ENCODE measurements at places on chromosomes 3 and 15.

DNA sequence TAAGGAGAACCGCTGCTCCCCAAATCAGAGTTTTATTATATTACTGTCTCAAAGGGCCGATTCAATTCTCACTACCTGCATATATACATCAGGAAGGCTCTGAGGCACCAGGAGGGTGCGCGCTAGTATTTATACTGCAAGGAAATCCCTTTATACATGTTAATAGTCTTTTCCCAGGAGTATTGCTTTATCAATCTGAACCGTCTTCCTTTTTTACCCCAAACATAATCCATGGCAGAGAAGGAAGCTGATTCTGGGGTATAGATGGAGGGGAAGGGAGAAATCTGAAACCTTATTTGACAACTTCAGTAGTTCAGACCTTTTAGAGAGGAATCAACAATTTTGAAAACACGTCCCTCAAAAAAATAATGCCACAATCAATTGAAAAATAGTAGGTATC, at the start of gene POU1F1:
POU1F1 (minus strand) TSS at position 101 of the 400 bp plus-strand sequence. CDS start 122 bp downstream, outside the sequence.
- no peak for DNase-seq

GRCh38 chr15:55695432-55695831, 47.5 kb downstream of the PRTG start:
- DNase-seq: no peak

DNA sequence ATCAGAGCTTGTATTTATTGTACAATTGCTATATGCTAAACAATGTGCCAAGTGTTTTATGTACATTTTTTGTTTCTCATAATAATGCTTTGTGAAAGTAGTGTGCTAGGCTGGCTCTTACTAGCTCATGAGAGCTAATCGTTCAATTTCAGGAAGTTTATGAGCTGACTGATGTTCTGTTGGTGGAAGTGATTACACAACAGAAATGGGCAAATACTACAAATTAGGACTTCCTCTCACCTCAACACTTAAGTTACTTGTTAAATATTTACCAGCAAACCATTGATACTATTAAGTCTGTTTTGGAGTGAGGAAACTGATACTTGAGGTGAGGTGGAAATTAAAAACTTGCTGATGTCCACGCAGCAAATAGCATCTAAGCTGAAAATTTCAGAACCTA, 32.3 kb downstream of the SLC9C1 start:
- no peak for DNase-seq

GRCh38 chr3:176359211-176359610, 838.1 kb downstream of the TBL1XR1 start:
- DNase-seq: no peak

- no peak for DNase-seq
Measured at GRCh38 chr15:89128320-89129122, 40.3 kb downstream of the ABHD2 start.

- DNase-seq: no peak
Measured at GRCh38 chr15:57896114-57896513, 169.4 kb downstream of the ALDH1A2 start.

DNA sequence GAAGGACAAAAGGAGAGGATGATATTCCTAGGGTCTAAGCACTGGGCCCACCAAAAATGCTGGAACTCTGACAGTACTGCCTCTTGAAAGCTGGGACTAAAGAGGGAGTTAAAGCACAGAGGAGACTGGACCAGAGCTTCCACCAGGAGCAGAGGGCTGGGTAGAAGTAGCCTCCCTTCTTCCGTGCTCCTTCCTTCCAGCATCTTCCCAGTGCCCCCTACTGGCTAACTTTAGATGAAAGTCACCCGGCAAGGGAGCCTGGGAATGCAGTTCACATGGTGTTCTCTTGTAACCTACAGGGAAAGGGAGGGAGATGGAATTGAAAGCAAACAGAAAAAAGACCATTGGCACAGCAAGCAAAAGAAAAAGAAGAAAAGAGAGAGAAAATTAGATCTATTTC, 106.1 kb upstream of the COL8A1 start:
- no peak for DNase-seq

DNA sequence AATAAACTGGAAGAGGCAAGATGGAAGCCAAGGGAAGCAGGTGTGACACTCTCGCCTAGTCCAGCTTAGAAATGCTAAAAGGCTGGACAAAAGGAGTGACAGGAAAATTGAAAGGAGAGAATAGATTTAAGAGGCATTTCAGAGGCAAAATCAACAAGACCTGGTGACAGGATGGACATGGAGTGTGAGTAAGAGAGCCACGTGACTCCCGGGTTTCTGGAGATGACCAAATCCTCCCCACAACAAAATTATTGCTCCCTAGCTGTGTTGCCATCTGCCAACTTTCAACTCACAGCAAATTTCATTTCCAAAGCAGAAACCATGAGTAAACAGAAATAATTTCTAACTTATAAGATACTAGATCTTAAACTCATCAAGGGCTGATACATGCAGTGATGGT, 52.6 kb downstream of the MTHFS start:
- DNase-seq: no peak

GRCh38 chr3:28081533-28081947, 159.9 kb upstream of the CMC1 start:
- DNase-seq: no peak

- DNase-seq: no peak
Measured at GRCh38 chr3:133921592-133921991, 25.9 kb upstream of the RAB6B start.

DNA sequence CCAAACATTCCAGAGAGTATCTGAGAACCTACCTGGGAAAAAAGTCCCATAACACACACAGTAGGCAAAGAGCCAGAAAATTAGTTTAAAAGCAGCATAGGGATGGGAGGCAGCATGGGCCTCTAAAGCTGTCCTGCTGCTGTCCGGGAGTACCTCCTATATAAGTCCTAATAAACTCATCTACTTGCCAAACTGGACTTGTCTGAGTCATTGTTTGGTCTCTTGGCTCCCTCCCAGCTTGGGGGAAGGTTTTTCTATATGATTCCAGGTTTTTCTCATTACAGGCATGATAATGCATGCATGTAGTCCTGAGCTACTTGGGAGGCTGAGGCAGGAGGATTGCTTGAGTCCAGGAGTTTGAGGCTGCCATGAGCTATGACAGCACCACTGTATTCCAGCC, 17.5 kb upstream of the HACD2 start:
- no peak for DNase-seq

DNA sequence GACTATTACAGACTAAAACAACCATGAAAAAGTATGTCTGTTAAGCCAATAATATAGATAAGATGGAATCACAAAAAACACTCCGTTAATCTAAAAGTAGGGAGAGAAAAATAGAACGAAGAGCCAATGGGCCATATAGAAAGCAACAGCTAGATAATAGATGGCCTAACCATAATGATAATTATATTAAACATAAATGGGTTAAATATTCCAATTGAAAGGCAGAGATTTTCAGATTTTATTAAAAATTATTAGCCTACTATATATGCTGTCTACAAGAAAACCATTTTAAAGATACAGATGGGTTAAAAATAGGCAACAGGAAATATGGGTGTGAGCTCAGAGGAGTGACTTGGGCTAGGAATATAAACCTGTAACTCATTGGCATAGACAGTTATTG, 76.3 kb downstream of the ATP8B4 start:
- DNase-seq: no peak

DNA sequence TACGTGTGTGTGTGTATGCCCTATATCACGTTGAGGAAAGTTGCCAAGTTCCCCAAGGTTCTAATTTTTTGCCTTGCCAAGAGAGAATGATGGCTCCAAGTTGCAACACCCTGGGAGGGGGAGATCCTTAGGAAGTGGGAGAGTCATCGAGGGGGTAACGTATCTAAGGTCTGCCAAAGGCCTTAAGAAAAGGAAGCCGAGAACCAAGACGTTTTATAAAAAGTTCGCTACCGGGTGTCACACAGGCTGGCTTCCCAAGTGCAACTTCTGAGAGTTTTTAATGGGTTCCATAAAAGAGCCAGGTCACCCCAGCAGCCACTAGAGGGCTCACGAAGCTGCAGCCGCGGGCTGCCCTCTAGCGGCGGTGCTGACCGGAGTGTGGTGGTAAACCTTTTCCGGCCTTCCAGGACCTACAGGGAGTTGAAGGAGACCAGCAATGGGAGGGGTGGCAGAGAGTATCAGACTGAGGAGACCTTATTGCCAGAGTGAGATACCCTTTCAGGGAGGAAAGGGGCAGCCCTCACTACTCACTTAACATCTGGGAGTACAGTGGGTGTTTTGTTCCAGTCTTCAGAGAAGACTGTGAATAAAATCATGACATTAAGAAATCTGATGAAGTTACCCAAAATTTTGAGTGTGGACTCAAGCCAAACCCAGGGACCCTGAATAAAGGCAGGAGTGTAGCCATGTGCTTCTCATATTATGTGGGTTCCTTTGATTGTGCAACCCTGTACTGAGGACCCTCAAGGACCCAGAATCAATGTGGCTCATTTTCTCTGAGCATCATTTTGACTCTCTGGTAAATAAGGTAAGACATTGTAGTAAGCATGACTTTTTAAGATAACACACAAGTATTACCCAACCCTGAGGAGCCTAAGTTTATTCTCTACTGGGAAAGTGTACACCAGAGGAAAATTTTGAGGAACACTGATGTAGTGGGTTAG, 2.5 kb upstream of the RFX7 start:
- peak; percentile 94 for DNase-seq

DNA sequence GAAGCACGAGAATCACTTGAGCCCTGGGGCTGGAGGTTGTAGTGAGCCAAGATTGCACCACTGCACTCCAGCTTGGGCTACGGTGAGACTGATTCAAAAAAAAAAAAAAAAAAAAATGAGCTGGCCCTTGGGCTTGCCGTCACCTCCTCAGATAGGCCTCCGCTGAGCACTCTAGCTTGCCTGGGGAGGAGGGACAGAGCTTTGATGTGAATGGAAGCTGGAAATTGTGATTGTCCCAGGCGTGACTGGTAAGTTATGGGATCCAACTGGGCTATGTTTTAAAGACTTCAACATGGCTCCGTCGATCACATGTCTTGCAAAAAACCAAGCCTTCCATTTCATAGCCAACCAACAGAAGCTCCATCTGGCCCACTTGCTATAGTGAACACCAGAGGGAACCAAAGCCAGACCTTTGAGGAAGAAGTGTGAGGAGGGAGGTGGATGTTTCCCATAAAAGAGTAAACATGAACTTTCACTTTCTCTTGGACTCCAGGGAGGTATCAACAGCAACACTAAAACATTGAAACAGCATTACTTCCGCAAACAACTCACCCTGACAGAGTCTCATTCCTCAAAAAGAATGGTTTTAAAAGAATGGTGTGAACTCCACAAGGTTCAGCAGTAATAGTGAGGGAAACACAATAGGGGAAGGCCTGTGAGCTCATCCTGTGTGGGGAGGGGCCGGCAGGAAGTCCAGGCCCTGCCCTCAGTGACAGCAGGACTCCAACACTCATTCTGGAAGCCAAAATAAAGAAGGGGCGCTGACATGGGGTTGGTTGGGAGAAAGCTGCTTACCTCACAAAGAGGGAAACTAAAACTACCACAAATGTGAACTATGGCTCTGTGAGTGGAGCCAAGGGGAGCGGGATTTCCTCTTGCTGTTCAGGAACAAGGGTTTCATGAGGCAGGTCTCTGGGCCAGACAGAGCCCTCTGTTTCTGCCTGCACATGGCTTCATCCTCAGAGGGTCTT, 59.2 kb upstream of the IL12A start:
- DNase-seq: no peak

- no peak for DNase-seq
Measured at GRCh38 chr3:16761571-16761970, 123.2 kb upstream of the PLCL2 start.

DNA sequence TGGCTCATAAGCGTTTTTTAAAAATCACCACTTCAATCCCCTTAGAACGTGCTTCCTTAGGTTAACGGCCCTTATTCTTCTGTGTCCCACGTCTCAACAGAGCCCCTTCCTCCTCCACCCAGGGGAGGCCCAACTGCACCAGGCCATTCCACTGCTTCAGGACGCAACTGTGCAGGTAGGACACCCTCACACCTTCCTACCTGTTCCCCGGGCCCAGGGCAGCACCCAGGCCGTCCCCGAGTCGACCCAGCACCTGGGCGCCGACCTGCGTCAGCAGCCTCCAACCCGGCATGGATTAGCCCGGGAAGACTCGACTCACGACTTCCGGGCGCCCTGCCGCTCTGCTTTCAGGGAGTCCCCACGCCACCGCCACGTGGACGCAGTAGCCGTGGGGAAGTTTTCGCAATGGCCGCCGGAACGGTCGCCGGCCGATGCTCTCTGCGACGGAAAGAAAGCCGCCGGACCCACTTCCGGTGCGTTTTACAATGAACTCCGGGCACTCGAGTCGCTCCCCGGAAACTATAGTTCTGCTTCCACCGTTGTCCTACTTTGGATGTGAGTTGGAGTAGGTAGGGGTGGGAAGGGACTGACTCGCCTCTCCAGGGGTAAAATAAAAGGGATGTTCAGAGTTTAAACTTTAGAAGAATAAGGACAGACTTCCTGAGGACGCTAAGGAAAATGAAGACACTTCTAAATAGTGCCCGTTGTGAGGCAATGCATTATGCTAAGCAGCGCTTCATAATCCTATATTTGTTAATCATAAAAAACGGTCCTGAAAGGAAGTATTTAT, at the start of gene MRPL3:
MRPL3 (minus strand) TSS at position 442 of the 790 bp plus-strand sequence; CDS start at position 292, 150 bp downstream.
- DNase-seq: peak; percentile 90

GRCh38 chr15:28456476-28457395, 76.0 kb downstream of the GOLGA8G start:
- DNase-seq: peak; percentile 77

- peak; percentile 20 for DNase-seq
Measured at GRCh38 chr15:69990566-69991421, 106.9 kb downstream of the TLE3 start.

DNA sequence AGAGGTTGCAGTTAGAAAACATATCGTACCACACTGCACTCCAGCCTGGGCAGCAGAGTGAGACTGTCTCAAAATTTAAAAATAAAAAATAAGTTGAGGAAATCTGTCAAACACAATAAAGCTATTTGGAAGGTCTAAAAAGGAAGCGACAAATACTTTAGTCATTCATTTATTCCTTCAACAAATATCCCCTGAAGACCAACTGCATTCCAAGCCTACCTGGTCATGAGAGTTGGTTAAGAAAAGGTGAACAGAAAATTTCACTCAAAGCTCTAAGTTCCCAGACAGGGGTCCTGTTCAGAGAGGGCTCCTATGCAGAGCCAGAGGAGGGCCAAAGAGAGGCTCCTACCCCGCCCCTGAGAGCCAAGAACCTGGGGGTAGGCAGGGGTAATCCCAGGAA, 15.4 kb upstream of the PRKAR2A start:
- no peak for DNase-seq

DNA sequence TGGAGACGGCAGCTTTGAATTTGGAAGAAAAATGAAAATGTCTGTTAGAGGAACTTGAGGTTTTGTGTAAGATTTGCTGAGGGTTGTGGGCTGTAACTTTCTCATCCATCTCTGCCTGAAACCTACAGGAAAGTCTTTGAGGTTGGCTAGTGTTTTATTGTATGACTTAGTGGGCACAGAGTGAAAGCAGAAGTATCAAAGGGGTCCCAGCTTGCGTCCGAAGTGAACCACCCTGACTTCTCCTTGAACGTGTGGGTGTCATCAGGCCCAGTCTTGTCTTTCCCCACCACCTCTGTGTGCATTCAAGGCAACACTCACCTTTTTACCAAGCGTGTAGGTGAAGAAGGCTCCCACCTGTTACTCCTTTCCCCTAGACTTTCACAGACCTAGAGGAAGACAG, 682.1 kb upstream of the CFAP20DC start:
- DNase-seq: no peak

- DNase-seq: peak; percentile 20
Measured at GRCh38 chr3:4766716-4767499, 212.3 kb upstream of the BHLHE40 start.

All from cardiac septum (tissue), 1 donor.